NCI-H1092 (cell line): ENCODE measurements at places on chromosomes 16 and 17.

- DNase-seq: no peak
Observed at GRCh38 chr17:11948789-11949188, 48.5 kb downstream of the ZNF18 start.

- no peak for DNase-seq
Observed at GRCh38 chr16:4319454-4320421, 3.9 kb downstream of the GLIS2 start.

GRCh38 chr17:81473019-81473418 lies 39.6 kb downstream of the ACTG1 start:
- no peak for DNase-seq

DNA sequence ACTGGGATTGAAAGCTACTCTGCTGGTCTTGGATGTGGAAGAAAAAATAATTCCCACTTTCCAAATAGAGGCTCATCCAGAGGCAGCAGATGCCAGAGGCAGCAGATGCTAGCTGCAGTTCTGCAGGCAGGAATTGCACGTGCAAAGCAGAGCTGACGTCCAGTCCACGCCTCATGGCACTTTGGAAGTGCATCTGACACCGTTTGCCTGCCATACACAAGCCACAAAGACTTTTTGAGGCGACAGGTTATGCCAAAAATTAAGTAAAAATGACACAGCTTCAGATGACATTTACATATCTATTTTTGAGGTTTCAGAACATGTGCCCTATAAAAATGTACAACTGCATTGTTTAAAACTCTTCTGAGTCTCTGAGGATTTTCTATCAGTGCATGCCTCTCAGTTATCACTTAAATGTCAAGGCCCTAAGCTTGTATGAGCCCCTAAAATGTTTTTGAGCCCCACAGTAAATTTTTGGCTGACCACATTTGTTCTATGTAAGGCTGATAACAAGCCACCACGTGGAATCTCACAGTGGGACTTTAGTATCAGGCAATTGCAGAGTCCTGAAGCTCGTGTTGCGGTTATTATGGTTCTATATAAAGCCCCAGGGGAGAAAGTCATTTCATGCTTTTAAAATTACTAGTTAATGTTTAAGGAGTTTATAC lies 239.2 kb downstream of the PRKCA start:
- no peak for DNase-seq

DNA sequence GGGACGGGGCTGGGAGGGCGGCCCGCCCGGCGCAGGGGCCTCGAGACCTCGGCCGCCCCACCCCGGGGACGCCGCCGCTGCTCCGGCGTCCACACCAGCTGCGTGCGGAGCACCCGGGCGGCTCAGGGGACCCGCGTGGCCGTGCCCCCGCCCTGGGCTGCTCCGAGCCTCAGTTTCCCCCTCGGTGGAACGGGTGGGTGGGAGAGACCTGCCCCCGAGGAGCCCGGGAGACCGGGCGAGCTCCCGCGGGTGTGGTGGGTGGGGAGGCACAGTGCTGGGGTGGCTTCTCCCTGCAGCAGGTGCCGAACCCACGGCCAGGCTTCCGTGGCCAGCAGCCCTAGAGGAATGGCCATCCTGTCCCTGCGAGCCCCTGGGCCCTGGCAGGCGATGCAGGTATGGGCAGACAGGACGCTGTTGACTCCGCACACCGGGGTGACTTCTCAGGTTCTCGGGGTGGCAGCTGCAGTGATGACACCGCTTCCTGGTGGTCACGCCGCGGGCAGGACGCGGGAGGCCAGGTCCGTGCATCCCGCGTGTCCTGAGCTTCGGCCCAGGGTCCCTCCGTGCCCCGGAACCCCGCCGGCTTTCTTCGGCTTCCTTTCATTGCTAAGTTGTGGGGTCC lies 677 bp downstream of the DEF8 start:
- no peak for DNase-seq

GRCh38 chr17:45382226-45382625 lies 50.4 kb downstream of the ARHGAP27 start:
- no peak for DNase-seq

DNA sequence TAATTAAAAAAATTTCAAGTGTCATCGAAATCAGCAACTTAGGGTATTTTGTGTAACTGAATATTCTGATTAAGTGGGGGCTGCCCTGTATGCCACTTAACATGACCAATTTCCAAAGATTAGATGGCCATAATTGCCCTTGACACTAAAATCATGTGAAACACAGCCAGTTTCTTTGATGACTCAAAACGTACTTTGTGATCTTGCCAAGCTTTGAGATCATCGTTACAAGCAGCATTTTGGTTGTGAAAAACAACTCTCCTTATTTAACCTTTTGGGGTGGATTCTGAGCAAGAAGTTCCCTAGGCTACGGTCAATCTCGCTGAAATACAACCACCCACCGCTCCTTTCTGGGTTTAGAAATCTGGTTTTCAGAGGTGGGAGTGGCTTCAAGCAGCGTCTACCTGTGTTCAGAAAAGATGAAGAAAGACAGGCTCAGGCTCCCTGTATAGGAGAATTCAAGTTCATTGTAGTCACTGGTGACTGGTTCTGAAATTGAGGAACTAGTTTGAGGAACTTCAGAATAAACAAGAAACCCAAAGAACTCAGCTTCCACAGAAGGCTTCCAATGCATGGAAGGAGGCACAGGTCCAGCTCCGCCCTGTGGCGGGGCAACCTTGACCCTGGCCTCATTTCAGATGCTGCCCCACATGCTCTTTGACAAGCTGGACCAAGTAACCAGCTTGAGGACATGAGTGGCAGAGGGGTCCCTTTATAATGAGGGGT lies 9.4 kb downstream of the MAP3K14 start:
- no peak for DNase-seq

- DNase-seq: no peak
Observed at GRCh38 chr17:37490638-37491614, 1.2 kb downstream of the DUSP14 start.

- DNase-seq: no peak
Observed at GRCh38 chr16:84593825-84594724, 23.8 kb downstream of the COTL1 start.

GRCh38 chr17:52227926-52228325 lies 69.4 kb upstream of the CA10 start:
- DNase-seq: no peak
